ENCODE measurements at places on chromosomes 12 and 14.

DNA sequence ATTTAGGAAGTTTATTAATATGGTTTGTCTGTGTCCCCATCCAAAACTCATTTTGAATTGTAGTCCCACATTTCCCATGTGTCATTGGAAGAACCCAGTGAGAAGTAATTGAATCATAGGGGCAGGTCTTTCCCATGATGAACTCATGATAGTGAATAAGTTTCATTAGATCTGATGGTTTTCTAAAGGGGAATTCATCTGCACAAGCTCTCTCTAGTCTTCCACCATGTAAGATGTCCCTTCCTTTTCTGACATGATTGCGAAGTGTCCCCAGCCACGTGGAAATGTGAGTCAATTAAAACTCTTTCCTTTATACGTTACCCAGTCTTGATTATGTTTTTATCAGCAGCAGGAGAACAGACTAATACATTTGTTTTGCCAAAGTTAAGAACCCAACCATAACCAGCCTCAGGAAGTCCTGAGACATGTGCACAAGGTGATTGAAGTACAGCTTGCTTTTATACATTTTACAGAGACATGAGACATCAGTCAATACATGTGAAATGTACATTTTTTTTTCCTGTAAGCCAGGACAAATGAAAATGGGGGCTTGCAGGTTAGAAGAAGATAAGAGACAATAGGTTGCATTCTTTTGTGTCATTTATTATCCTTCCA, 1136.7 kb downstream of the TMEM121 start:
- no peak for DNase-seq

GRCh38 chr12:101967506-101967905, 90.1 kb downstream of the DRAM1 start:
- no peak for DNase-seq

DNA sequence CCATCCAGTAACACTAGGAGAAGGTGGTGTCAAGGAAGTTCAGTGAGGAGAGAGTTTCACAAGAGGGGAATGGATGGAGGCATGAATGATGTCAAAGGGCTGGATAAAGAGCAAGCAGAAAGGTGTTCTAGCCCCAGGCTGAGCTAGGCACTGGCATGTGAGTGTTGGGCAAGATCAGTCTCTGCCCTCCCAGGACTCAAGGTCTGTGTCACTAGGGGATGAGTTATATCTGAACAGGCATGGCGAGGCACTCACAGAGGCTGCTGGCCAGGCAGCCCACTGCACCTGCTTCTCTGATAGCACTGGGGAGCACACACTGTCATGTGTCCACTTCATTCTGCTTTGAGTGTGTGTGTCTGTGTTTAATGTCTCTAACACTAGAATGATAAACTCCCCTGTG, 903.8 kb downstream of the BCL11B start:
- no peak for DNase-seq

- no peak for DNase-seq
Measured at GRCh38 chr12:24915501-24915900, 33.4 kb downstream of the BCAT1 start.

GRCh38 chr12:19404242-19404880, 34.9 kb upstream of the AEBP2 start:
- DNase-seq, result no peak

GRCh38 chr12:56163533-56164344, 5.6 kb downstream of the MYL6 start:
- DNase-seq, result no peak

GRCh38 chr12:30988086-30988485, 61.5 kb downstream of the TSPAN11 start:
- DNase-seq, result no peak

- no peak for DNase-seq
Measured at GRCh38 chr14:90444077-90444696, 47.4 kb downstream of the CALM1 start.

- peak; percentile 77 for DNase-seq
Measured at GRCh38 chr12:38904537-38905479, 583 bp downstream of the CPNE8 start.

DNA sequence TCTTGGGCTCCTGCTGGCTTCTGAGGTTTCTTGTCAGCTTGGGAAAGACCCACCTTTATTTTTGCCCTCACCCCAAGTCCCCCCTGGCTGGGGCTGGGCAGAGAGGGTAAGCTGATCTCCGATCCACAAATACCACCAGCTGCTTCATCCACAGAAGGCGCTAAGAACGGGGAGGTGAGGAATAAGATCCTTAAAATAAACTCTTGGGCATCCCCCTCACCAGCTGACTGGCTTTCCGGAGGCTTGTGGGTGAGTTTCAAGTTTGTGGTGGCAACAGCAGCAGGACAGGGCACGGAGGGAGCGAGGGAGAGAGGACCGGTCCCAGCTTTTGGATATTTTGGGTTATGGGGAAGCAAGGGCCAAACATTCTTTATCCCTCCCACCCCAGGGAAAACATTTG, 20.8 kb upstream of the HSPB8 start:
- DNase-seq, result no peak

GRCh38 chr12:105223884-105224283, 12.1 kb downstream of the APPL2 start:
- DNase-seq, result no peak

GRCh38 chr12:19451196-19451595, 11.9 kb downstream of the AEBP2 start:
- DNase-seq, result no peak

- DNase-seq, result no peak
Measured at GRCh38 chr12:38350342-38351174, 34.0 kb downstream of the ALG10B start.

- no peak for DNase-seq
Measured at GRCh38 chr14:57495416-57495815, 1.8 kb upstream of the CCDC198 start.

- DNase-seq, result no peak
Measured at GRCh38 chr12:96807741-96808140, 99.3 kb upstream of the NEDD1 start.

- DNase-seq, result no peak
Measured at GRCh38 chr12:64566831-64567517, 43.3 kb upstream of the RASSF3 start.

DNA sequence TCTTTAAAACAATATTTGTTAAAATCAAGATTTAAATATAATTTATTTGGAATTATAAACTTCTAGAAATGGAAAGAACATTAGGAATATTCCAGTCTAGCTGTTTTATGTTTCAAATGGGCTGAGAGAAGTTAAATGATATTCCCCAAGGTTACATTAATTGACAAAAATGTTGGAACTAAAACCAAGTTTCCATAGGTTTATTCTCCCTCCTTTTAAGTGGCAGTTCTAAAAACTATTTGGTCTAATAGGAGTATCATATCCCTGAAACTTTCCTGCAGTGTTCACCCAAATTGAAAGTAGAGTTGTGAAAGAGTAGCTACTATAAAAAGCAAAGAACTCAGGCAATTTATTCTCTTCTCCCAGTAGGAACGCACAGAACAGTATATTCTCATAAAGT, 1185.5 kb downstream of the LRFN5 start:
- DNase-seq, result no peak

DNA sequence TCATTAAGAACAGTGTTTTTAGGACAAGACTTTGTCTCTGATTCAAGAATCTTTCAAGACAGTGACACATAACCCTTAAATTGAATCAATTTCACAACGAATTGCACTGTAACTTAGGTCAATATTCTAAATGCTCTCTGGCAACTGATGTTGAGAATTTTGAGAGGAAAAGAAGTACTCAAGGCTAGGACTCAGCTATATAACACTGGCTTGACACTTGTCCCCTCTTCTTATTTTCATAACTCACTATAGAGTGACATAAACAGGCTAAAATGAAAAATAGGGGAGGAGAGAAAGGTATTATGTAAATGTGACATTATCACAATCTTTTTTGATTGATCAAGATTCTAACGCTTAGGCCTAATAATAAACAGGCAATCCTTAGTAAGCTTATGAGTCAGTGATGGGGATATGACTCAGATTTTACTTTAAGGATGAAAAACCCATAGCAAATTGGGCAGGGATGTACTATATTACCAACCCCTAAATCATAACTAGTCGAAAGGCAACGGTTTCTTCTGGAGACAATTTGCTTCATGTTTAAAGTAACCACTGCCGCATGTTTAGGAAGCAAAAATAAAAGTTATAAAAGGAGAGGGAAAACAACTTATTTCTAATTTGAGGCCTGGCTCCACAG, 10.9 kb downstream of the BTG1 start:
- DNase-seq, result no peak

DNA sequence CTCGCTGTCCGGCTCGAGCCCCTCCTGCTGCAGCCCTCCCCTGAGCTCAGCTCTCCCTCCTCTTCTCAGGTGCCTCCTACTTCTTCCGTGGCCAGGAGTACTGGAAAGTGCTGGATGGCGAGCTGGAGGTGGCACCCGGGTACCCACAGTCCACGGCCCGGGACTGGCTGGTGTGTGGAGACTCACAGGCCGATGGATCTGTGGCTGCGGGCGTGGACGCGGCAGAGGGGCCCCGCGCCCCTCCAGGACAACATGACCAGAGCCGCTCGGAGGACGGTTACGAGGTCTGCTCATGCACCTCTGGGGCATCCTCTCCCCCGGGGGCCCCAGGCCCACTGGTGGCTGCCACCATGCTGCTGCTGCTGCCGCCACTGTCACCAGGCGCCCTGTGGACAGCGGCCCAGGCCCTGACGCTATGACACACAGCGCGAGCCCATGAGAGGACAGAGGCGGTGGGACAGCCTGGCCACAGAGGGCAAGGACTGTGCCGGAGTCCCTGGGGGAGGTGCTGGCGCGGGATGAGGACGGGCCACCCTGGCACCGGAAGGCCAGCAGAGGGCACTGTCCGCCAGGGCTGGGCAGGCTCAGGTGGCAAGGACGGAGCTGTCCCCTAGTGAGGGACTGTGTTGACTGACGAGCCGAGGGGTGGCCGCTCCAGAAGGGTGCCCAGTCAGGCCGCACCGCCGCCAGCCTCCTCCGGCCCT, 22.8 kb downstream of the MMP17 start:
- no peak for DNase-seq

DNA sequence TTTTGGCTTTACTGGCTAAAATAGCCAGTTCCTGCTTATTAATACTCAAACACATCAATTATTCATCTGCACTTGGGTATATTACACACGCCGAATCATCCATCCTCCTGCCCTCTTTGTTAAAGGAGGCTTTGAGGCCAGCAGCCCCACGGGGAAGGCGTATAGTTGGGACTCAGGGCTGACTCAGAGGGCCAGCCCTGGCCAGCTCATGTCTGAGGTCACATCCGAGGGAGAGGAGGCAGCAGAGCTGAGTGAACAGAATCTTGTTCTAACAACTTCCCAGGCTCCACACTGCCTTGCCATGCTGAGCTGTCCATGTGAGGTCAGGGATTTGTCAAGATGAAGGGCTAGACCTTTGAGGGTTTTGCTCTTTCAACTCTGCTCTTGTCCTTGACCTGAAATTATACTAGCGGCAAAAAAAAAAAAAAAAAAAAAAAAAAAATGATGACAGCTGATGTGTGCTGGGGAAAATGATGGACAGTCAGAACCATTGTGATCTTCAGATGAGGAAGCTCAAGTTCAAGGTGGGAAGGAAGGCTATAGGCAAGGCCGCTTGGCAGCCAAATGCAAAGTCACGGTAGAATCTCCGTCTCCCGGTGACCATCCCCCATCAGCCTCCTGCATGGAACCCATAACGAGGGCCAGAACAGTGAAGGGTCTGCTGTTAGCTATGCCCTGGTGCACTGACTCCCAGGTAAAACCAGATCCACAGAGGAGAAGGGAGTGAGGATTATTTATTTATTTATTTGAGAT, 12.5 kb upstream of the MARK3 start:
- DNase-seq, result no peak

GRCh38 chr12:48824112-48824511, 5.8 kb downstream of the CACNB3 start:
- no peak for DNase-seq

GRCh38 chr12:131223171-131223761, 269.6 kb downstream of the ADGRD1 start:
- no peak for DNase-seq

DNA sequence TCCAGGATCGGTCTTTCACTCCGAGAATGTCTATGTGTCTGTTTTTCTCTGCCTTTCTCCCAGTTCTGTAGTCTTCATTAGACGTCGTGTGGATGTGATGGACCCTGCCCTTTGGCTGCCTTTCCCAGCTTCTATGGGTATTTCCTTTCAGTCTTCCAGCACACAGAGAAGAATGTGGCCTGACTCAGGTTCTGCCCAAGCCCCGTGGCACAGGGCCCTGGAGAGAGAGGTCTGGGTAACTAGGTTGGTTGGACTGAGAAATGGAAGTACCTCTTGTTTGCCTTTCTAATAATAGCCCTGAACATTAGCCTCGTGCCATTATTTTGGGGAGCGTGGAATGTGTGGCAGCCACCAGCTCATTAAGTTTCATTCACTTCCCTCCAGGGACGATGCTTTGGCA, 3.8 kb downstream of the FOXJ2 start:
- no peak for DNase-seq

- DNase-seq, result no peak
Measured at GRCh38 chr12:47323802-47324201, 244.0 kb upstream of the AMIGO2 start.

GRCh38 chr14:71742485-71742884, 189.7 kb upstream of the RGS6 start:
- no peak for DNase-seq

GRCh38 chr14:101500681-101501080, 60.6 kb upstream of the DIO3 start:
- no peak for DNase-seq

- peak; percentile 79 for DNase-seq
Measured at GRCh38 chr14:49767571-49768300, at the start of gene KLHDC2. TSS of gene KLHDC2 (plus strand) at chr14:49768153. CDS start at chr14:49768469, 316 bp downstream.

DNA sequence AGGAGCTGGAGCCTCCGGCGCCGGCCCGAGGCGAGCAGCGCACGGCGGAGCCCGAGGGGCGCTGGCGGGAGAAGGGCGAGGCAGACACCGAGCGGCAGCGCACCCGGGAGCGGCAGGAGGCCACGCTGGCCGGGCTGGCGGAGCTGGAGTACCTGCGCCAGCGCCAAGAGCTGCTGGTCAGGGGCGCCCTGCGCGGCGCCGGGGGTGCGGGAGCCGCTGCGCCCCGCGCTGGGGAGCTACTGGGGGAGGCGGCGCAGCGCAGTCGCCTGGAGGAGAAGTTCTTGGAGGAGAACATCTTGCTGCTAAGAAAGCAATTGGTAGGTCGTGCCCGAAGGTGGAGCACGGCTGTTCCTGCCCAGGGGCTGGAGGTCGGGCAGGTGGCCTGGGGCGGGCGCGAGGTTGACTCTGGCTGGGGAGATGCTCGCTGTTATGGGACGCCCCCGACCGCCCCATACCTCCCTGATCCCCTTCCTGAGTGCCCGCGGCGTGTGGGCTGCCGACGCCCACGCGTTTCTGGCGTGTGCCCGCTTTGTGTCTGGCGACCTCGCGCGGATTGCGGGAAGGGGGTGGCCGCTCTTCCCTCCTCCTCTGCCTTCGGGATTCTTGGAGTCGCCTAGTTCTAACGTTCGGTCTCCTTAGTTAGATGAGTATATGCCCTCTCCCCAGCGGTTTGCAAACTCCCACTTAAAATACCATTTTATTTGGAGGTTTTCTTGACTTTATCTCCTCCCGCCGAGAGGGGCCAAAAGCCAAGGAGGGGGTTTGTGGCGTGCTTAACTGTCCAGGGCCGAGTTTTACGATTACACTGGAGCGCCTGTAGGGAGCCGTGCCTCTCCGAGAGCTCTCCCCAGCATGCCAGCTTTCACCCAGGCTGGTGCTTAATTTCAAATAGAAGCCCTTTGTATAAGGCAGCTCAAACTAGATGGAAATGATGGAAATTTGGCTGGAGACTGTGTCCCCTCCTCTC, 752 bp downstream of the DACT1 start:
- peak; percentile 26 for DNase-seq

- DNase-seq, result no peak
Measured at GRCh38 chr14:54646626-54647025, 79.7 kb downstream of the SAMD4A start.
